ENCODE measurements at places on chromosomes 13 and 19. TPM values are rescaled to one million over a fixed set of nuclear protein-coding genes. Genes with fewer than 3 reads are reported as not detected.

Gene PGLYRP2
- not detected for total RNA-seq

Gene TJP3
- total RNA-seq, result not detected

DNA sequence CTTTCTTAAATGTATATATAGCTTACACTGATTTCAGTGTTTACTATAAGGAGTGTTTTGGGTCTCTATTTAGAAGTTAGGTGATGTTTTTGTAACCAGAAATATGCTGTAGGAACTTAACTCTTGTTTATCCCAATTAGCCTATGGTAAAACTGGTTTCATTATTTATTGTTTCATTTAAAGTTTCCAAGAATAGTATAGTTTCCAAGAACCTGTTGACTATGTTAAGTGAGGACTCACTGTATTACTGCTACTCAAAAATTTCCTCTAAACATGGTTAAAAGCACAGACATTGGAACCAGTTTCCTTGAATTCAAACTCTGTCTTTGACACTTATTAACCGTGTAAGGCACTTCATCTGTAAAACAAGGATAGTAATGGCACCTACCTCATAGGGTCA is 187.4 kb downstream of the RGCC start:
- no peak for DNase-seq

GRCh38 chr19:5585461-5586299 is 17.9 kb upstream of the TINCR start:
- no peak for DNase-seq

- DNase-seq, result no peak
These were observed 4.3 kb downstream of the NDUFS7 start for GRCh38 chr19:1387684-1388636.

Measured in osteocyte (in vitro differentiated cells).